ENCODE measurements at places on chromosomes 5 and 9.
A peak's percentile ranks its signal among the peaks of the same experiment; 100 is the strongest.

DNA sequence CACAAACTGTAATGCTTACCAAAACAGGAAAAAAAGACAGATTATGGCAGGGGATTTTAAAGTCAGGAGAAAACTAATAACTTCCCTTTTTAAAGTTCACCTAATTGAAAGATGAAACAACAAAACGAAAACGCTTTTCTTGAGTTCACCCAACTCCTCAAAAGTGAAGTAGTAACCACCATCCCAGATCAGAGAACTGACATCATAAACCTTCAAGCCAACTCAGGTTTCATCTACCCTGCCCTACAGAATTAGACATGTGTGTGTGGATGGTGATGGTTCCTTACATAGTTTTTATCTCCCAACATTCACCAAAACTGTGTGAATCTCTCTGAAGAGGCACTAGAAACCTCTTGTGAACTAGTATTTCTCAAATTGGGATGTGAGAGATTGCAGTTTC, 195.2 kb upstream of the PTGER4 start:
- DNase-seq = no peak

GRCh38 chr5:137342764-137343163, 156.4 kb downstream of the SPOCK1 start:
- peak; percentile 46 for DNase-seq

GRCh38 chr5:141637123-141637766, 448 bp downstream of the RELL2 start:
- DNase-seq = no peak

DNA sequence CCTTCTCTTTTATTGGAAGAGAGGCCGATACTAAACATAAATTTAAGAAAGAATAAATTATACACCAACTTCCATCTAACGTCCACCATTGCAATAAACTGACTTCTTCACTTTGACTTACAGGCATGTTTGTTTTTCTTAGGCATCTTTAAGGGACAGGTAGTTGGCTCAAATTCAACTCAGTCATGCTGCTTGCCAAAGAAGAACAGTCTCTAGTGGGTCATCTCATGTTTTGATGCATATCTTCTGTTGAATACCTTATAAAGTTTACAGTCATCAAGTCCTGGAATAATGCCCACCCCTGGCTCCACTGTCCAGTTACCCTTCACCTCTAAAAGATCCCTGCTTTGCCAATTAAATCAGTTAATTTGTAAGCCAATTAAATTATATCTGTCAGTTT, 328.2 kb upstream of the GRAMD2B start:
- no peak for DNase-seq

GRCh38 chr5:78781611-78782286, 133.2 kb upstream of the LHFPL2 start:
- DNase-seq = no peak

DNA sequence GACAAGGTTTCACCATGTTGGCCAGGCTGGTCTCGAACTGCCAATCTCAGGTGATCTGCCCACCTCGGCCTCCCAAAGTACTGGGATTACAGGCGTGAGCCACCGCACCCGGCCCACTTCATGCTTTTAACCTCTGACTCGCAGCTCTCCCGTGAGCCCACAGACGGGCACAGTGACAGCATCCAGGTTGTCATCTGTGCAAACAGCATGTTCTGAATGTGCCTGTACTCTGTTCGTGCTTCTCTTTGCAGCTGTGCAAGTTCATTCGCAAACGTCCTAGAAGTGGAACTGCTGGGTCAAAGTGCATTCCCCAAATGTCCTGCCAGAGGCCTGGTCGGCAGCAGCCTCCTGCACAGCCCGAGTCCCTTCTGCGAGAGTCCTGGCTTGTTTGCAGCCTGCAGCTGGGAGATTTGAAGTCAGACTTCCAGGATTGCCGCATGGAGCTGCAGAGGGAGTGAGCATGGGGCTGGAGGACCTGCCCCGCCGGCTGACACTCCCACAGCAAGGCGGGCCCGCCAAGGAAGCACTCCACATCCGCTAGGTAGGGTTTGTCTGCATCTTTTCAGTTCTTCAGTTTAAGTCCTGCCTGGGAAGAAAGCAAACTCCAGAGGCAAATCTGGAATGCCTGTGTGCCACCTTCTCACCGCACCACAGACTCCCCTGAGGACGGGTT, 3.4 kb downstream of the BRD3OS start:
- no peak for DNase-seq

DNA sequence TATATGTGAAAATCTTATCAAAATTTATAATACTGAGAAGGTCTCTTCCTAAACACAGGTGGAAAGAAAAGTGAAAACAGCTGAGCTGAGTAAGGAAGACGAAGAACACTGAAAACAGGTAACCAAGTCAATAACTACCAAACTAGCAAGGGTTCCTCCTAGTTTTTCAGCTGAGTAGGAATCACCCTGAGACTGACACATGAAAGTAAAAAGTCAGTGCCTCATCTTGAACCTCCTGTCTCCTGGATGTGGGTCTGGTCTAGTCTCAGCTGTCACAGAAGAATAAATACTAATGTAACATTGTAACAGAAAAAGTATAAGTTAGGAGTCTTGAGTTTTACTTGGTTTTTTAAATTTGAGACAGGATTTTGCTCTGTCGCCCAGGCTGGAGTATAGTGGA, 121.0 kb downstream of the MEF2C start:
- DNase-seq = no peak

DNA sequence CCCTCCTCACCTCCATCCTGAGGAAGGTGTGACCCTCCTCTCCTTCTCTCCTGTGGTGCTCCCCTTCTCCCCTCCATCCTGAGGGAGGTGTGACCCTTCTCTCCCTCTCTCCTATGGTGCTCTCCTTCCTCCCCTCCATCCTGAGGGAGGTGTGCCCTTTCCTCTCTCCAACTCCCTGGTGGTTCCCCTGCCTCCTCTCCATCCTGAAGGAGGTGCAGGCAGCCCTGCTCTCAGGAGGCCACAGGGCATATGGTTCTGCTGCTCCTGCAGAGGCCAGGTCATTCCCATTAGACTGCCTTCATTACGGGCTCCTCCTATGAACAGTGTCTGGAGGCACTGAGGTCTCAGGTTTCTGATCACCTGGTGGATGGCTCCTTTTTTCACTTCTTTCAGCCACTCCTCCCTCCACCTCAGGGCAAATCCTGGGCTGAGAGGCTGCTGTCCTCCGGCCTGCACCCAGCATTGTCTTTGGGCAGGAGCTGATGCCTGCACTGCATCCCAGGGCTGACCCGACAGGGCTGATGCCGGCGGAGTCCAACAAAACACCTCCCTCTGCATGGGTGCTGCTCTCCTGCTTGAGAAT, 197.1 kb downstream of the MED10 start:
- DNase-seq = no peak

- no peak for DNase-seq
These were observed 54.1 kb downstream of the TRIM32 start for GRCh38 chr9:116741086-116741740.

GRCh38 chr5:59264639-59265245, 628.8 kb downstream of the PDE4D start:
- DNase-seq = peak; percentile 27

GRCh38 chr5:154547551-154547950, 69.5 kb upstream of the HAND1 start:
- no peak for DNase-seq

DNA sequence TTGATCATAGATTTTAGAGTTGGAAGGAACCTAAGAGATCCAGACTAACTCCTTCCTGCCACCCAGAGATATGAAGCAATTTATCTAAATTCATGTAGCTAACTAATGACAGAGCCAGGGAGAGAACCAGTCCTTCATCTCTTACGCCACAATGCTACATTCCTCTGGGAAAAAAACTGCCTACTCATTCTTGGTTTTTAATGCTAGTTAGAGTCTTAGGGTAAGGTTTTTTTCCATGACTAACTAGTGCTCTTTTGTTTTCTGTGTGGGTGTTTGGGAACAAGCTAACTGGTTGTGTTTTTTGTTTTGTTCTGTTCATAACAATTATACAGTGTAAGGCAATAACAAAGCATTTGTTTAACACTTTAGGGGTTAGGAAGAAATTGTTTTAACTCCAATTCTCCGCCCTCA, 52.4 kb downstream of the SLC44A1 start:
- peak; percentile 94 for DNase-seq

DNA sequence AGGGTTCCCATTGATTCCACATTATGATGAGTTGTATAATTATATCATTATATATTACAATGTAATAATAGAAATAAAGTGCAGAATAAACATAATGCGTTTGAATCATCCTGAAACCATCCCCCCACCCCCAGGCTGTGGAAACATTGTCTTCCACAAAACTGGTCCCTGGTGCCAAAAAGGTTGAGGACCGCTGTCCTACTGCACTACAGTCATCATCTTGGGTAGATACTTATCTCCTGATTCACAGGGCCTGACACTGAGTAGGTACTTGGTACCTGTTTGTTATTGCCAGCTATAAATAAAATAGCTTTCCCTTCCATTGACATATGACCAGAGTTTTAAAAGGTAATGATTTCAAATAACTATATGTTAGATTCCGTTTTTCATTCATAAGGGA, 25.6 kb downstream of the ANP32B start:
- DNase-seq = no peak

- DNase-seq = no peak
These were observed 134.0 kb downstream of the PARP8 start for GRCh38 chr5:50800410-50800809.

DNA sequence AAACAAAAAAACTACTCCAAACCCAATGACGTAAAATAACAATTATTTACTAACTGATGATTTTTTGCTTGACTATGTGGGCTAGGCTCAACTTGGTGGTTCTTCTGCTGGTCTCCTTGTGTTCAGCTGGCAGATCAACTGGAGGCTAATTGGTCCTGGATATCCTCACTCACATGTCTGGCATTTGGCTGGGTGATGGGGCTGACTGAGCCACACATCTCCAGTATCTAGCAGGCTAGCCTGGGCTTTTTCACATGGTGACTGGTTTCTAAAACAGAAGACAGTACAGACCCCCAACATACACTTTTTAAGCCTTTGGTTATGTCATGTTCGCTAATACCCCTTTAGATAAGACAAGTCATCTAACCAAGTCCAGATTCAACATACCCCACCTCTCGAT, 104.7 kb upstream of the PRRC1 start:
- DNase-seq = no peak

GRCh38 chr9:111038331-111039230, at the start of gene LPAR1:
LPAR1 (minus strand) TSS chr9:111038470; CDS start chr9:110972117, 66,353 bp downstream.
- peak; percentile 75 for DNase-seq

DNA sequence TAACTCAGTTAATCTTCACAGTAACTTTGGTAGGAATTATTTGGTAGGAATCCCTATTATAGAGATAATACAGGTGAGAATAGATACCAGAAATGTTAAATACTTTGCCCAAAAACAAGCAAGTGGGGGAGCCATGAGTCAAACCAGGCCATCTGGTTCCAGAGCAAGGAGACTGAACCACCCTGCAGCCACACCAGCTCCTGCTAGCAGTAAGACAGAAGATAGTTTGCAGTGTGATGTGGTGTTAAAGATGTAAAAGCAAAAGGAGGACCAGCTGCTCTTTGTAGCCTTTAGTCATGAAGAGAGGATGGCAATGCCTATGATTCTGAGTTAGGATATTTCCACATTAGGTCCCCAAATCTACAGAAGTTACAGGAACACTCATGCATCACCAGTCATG, 101.4 kb downstream of the PRKACG start:
- no peak for DNase-seq

DNA sequence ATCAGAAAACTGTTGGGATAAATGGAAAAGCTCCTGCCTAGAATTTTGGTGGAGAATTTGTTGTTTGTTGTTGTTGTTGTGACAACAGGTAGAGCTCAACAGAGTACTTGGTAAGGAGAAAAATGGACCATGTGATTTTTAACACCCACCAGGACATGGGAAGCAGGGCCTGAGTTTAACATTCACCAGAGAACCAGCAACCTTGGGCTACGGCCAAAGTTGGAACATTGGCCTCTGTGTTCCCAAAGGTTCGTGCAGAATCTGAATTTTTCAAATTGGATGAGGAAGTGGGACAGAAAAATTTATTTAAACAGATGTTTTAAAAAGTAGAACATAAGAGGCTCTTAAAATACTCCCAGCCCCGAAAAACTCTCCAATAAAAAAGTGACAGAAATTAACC, 127.0 kb downstream of the GNA14 start:
- DNase-seq = no peak

DNA sequence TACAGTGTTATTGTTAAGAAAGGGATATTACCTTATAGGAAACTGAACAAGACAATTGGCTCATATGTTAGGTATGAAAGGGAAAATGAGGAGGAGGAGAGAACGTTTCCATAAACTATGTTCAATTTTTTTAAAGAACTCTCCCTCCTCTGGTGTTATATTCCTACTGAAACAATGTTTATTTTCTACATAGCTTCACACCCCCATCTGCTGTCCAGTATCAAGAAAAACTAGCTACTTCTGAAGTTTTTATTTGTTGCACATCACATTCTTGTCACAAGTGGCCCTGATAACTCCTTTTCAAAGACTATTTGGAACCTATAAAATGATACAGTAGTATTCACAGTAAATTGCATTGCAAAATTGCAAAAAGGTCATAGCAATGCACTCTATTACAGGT, 223.4 kb upstream of the FAM174A start:
- DNase-seq = no peak

GRCh38 chr5:180598797-180599589, 7.7 kb upstream of the SCGB3A1 start:
- DNase-seq = no peak

DNA sequence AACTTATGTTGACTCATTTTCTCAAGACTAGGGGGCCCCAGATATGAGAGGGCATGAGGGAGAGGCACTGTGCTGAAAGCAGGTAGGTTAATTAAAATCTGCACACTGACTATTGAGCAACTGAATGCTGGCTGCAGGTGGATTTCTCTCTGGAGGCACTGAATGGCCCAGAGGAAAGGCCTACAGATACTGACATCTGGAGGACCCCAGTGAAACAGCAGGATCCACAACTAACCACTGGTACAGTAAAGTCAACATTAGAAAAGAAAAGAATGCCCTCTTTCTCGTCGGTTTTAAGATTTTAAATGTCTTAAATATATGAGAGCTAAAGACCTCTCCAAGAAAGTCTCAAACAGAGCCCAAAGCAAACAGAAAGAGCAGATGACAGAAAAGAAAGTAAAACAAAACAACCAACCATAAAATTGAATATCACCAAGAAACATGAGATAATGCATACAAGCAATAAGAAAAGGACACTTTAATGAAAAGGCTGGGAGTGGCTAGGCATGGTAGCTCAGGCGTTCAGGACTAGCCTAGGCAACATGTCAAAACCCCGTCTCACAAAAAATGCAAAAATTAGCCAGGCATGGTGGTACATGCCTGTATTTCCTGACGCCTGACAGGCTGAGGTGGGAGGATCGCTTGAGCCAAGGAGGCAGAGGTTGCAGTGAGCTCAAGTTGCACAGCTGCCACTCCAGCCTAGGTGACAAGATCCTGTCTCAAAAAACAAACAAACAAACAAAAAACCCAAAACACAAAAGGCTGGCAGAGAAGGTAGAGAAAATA, 43.3 kb downstream of the PUM3 start:
- peak; percentile 32 for DNase-seq

DNA sequence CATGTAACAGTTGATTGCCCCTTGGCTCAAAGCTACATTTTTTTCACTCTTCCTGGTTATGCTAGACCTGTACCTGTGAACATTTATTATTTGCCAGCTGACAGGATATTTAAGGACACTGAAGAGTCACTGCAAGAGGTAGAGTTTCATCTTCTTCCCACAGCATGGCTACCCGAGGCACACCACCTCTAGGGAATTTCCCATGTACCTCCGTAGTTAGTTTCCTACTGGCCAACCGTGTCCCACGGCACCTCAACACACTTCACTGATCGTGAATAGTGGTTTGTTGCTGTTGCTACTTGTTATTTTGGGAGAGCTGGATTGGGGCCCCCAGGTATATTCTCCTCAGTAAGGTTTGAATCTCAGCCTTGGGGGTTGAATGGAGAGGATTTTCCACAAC, 648.6 kb downstream of the SEMA5A start:
- DNase-seq = no peak

All from EH (cell line).